ENCODE measurements at places on chromosomes 7 and 10.

DNA sequence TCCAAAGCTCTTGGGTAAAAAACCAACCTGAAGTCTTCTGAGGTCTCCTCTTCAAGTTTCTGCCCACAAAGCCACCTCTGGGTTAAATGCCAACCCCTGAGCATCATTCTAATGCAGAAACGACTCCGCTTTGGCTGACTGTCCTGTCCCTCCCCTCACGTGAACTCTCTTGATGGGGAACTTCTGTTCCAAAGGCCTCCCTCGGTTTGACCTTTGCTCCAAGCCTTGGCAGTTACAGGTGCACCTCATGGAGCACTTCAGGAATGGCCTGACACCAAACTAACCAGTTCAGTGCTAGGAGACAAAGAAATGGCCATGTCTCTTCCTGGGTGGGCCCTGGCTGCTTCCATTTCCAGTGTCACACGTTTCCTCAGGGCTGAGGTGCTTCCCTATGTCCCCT lies 20.0 kb downstream of the CAMK2G start:
- DNase-seq = no peak

GRCh38 chr7:151717415-151717814 lies 159.5 kb downstream of the PRKAG2 start:
- DNase-seq = peak; percentile 58

DNA sequence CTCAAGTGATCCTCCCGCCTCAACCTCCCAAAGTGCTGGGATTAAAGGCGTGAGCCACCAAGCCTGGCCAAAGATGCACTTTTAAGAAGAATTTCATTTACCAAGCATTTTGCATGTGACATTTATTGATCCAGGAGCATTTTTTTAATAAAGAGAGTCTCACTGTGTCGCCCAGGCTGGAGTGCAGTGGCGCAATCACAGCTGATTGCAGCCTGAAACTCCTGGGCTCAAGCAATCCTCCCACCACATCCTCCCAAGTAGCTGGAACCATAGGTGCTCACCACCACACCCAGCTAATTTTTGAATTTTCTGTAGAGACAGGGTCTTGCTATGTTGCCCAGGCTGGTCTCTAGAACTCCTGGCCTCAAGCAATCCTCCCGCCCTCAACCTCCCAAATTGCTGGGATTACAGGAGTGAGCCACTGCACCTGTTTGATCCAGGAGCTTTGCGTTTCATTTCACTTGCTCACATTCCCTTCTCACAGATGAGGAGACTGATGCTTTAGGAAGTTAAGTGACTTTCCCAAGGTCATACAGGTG lies 4.4 kb upstream of the TBL2 start:
- DNase-seq = no peak

DNA sequence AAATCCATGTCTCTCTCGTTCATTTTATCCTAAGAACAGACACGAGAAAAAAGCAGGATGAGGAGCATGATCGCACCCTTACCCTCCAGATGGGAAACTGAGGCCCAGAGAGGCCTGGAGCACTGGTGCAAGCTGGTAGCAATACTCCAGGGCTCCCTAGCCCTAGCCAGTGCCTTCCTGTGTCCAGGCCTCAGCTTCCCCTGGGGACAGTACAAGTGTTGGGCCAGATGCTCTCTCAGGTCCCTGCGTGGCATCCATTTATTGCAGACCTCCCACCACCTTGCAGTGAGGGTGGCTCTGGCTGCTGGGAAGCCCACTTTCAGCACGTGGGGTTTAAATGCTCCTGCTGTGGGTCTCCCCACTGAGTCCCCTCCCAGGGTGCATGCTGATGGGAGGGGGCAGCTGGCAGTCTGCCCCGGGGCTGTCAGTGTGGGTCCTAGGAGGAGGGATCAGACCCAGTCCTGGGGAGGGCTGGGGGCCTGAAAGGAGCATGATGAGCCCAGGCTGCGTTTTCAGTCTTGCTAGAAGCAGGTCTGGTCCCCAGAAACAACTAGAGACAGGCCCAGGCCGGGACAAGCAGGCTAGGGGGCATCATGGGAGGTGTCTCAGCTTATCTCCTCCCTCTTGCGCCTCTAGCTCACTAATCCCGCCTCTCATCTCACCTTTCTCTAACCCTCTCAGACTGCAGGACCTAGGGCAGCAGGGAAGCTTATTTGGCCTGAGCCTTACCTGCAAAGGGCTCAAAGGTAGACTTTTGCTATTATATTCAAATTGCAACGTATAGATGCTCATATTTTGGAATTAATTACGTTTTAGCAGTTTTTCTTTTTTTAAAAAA lies 662 bp upstream of the PPIF start:
- no peak for DNase-seq

DNA sequence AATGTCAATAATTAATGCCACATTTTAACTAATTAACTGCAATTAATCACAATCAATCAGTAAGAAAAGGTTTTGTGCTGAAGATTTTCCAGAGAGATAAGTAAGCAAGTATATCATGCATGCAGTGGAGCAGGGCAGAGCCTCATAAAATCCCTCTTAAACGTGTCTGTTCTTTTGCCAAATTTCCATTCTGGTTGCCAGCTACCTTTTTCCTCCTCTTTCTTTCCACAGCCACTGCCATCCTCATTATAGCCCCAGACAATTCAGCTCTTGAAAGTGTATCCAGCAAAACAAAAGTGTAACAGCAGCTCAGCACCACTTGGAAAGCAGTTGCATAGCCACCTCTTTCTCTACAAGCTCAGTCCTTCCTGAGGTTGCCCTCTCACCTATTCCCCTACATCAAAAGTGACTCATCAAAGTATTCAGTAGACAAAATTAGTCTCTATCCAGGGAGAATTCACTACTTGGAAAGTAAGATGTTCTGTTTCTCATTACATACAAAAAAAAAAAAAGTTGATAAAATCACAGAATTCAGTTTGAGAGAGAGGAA lies 26.9 kb upstream of the EPHB6 start:
- no peak for DNase-seq

- DNase-seq = no peak
Measured at GRCh38 chr10:88150339-88150738, 286.9 kb downstream of the PTEN start.

- no peak for DNase-seq
Measured at GRCh38 chr7:55004579-55004978, 14.2 kb upstream of the EGFR start.

- no peak for DNase-seq
Measured at GRCh38 chr10:129945941-129946760, 17.9 kb downstream of the EBF3 start.

DNA sequence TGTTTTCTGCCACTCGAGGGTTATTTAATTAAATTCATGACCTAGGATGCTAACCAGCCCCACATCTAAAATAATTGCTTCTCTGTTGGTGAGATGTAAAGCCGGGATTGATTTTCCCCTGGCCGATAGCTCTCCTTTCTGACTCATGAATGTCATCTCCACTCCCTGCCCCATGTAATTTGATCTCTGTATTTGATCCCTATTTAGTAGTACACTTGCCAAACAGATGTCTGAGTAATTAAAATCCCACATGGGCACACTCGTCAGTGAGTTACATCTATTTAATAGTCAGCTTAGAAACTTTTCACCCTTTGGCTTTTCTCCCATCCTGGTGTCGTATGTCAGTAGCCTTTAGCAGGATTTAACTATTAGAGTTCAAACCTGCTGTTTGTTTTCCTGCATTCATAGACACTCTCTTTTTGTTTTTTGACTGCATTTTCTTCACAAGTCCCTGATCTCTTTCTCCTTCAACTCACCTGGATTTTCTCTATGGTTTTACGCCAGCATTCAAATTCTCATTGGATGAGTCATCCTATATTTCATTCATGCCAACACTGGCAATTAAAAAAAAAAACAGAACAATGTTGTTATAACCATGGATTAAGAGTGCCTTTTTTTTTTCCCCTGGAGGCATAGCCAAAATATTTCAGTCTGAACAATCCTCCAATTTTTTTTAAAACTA lies 82.7 kb downstream of the SPAG6 start:
- no peak for DNase-seq

GRCh38 chr7:76423666-76424412 lies 911 bp upstream of the ZP3 start:
- DNase-seq = peak; percentile 30

DNA sequence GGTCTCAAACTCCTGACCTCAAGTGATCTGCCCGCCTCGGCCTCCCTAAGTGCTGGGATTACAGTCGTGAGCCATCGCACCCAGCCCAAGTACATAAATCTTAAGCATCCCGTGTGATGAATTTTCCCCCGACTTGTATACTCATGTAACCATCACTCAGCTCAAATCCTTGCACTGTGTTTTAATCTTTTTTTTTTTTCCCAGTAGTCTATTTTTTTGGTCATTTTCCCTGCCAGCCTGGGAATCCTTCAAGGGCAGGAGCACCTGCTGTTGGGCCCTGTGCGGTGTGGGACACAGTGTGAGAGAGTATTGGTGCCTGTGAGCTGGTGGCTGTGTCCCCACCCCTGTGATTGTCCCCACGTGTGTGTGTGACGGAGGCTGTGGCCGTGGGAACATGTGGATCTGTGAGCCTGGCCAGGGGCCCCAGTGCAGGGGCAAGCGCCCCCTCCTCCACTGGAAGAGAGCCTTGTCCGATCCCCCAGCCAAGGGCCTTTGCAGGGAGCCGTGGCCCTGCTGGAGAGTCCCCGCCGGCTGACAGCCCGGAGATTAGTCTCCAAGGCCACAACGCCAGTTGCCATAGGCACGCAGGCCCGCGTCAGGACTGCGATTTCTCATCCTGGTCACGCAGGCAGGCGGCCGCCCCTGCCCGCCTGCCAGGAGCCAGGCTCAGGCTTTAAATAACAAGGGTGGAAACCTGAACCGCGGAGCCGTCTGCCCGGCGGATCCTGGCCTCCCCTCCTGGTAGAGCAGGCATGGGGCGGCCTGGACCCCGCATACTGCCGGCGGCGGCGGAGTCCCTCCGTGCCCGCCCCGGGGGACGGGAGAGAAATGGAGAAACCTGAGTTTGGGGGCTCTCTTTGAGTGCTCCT lies 26.5 kb downstream of the GTF2IRD1 start:
- peak; percentile 89 for DNase-seq

GRCh38 chr10:127149501-127150081 lies 46.8 kb downstream of the INSYN2A start:
- no peak for DNase-seq

DNA sequence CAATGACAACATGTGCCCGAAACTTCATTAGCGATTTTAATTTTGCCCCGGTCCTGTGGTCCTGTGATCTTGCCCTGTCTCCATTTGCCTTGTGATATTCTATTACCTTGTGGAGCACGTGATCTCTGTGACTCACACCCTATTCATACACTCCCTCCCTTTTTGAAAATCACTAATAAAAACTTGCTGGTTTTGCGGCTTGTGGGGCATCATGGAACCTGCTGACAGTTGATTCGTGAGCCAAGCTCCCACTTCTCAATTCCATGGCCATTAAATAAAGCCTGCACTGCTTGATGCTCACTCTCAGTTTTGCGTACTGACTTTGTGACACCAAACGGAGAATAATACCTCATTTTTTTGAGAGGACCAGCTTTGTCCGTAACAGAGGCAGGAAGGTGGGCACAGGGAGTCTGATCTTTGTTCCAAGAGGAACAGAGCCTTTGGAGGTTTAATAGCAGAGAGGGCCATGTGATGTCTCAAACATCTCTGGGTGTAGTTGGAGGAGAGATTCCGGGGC lies 3.8 kb upstream of the ADAMTS14 start:
- no peak for DNase-seq

DNA sequence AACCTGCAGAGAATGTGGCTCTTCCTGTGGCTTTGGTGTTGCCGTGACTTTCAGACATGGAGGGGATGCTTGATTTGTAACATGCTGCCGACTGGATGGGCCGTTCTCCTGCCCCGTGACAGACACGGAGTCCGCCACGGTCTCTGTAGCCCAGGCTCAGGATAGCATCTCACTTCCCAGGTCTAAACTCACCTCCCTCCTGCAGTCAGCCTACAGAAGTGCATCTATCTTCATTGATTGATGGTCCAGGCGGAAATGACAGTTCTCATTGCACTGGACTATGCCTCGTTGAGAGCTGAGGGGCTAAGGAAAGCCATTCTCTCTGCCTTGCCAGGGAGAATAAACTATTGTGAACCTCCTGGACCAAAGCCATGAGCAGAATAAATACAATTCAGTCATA lies 77.5 kb downstream of the CHN2 start:
- no peak for DNase-seq

DNA sequence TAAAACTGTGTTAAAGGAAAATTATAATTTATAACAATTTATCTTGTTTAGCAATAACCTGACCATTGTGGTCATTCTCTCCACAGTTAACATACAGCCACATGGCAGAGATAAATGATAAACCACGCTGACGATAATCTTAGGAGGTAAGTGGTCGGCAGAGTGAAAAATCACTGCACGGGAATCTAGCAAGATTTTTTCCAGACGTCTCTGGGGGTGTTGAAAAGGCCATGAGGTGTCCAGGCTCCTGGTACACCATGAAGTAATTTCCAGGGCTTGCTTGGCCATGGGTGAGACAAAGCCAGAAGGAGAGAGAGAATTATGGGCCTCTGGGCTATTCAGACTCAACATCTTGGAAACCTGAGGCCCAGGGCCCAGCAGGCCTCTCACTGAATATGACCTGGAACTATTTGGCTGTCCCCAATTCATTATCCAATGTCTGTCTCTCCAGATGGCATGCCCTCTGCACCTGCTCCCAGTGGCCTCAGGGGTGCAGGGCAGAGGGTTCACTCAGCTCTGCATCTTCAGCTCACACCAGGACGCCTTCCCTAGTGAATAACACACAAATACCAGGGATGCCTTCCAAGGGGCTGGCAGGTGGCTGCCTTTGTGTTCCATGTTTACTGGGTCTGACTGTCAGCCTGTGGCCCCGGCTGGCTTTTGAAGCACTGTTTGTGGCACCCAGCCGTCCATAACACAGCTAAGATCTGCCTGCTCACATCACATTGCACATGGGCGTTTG lies 590.4 kb upstream of the PFKP start:
- DNase-seq = no peak

DNA sequence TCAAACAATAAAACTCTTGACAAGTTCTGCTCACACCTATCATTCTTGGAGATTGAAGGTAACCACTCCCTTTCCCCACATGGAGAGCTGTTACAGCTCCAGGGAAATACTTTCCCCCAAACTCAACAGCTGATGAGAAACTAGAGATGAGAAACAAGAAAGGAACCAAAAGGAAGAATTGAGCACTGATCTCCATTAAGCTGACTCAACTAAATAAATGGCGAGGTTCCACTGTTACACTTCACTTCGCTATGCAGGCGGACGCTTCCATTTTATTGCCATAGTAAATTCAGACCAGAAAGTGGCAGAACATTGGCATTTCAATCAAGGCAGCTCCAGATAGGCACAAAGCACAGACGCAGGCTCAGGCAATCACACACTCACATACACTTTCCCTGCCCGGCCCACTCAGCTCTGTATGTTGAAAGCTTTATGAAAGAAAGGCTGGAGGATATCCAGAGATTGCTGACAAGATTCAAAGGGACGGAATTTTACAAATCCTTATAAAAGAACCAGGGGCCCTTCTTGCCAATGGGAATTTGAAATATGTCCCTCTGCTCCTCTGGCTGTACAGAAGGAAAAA lies 11.5 kb upstream of the YAE1 start:
- DNase-seq = no peak

- no peak for DNase-seq
Measured at GRCh38 chr7:151379534-151380198, 30.2 kb downstream of the WDR86 start.

- no peak for DNase-seq
Measured at GRCh38 chr7:151650161-151650560, 130.5 kb upstream of the RHEB start.

Data from pancreas (tissue), 10 donors.